ENCODE measurements at places on chromosomes 4 and X. TPM values are rescaled to one million over a fixed set of nuclear protein-coding genes. Genes with fewer than 3 reads are reported as not detected.

Gene CMC4
- 10.3 TPM for total RNA-seq

Gene NIPAL1
- total RNA-seq: under 0.01 TPM

Gene GUCY1A1
- 23.4 TPM for total RNA-seq

Gene ZAR1
- not detected for total RNA-seq

Gene UGT2A3
- not detected for total RNA-seq

Gene PRSS12
- 59.9 TPM for total RNA-seq

- DNase-seq: no peak
These were observed 116.8 kb upstream of the UGT8 start for GRCh38 chr4:114481856-114482255.

- DNase-seq: peak; percentile 91
These were observed 214.8 kb downstream of the SPCS3 start for GRCh38 chr4:176534566-176534965.

- no peak for DNase-seq
These were observed 71.6 kb upstream of the TEX13D start for GRCh38 chrX:124260845-124261244.

- DNase-seq: peak; percentile 23
These were observed at the start of gene GPRASP2 for GRCh38 chrX:102712216-102712966. Gene GPRASP2 (plus strand): TSS chrX:102712448. CDS start chrX:102714870, 2,422 bp downstream.

DNA sequence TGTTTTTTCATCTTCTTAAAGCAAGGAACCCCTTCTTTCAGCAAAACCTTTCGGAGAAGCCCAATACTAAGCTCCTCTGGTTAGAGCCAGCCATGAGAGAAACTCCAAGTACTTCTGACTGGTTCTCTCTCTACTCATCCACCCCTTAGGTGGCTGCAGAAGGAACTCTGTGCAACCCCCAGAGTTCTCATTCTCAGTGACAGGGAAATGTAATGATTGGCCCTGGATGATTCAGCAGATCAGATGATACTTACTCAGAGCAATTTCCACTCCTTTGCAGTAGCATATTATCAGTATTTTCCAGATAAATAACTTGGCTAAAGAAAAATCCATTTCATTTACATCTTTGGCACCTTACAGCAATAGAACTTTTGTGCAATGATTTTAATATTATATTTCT is 3.2 kb downstream of the SPP1 start:
- DNase-seq: peak; percentile 62

All from fibroblast of lung (primary cell).